Activated T-helper 17 cell treated with anti-CD3 and anti-CD28 coated beads, Interleukin-2, amount 50 U/mL, for 72 hours (primary cell): ENCODE measurements at places on chromosomes 2 and 18.
A peak's percentile ranks its signal among the peaks of the same experiment; 100 is the strongest.

DNA sequence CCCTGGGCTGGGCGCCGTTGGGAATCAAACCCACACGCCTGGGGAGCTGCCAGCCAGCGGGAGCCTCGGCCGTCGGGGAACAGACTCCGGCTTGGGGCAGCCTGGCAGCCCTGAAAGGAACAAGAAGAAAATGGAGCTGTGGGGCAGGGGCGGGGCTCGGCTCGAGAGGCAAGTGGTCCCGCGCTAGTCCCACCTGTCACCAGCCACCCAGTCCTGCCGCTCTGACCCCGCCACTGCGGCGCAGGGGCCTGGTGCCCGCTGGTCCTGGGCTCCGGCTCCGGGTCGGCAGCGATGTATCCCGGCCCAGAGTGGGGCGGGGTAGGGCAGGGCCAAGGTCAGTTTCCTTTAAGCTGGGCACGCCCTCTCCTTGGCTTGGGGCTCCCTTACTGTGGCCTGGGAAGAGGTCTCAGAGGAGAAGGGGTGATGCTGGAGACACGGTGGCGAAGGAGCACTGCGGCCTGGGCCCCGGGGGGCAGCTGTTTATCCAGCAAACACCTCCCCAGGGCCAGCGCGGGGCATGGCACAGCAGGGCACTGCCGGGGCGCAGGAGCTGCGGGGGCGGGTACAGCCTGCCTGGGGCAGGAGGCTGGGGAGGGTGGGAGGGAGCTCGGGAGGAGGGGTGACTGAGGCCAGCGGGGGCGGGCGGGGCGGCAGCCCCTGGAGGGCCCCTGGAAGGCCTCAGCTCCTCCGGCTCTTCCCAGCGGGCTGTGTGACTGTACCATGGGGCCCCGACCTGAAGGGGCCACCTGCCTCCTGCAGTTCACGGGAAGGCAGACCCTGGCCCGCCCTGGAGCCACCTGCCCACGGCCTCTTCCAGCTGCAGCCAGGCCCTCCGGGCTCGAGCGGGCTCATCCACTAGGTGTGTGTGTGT, 15.6 kb downstream of the ODC1 start:
- peak; percentile 77 for ATAC-seq

DNA sequence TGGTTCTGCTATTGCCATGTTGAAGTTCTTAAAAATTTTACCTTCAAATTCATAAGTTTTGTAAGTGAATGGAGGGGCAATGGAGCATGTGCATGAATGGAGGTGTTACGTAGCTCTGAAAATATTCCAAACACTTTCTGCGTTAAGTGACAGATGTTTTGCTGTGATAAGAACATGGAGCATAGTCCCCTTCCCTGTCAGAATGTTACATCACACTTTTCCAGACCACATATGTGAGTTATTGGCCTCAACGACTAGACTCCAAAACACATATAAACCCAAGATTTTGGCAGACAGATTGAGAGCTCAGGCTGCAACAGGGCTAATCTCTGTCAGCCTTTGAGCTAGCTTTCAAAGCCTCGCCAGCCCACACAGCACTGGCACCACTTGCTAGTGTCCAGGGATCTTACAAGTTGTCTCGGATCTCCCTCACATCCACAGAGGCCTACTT, 27.2 kb upstream of the MFSD6 start:
- ATAC-seq: no peak

- ATAC-seq: no peak
These were observed 16.4 kb upstream of the STARD7 start for GRCh38 chr2:96225016-96225533.

DNA sequence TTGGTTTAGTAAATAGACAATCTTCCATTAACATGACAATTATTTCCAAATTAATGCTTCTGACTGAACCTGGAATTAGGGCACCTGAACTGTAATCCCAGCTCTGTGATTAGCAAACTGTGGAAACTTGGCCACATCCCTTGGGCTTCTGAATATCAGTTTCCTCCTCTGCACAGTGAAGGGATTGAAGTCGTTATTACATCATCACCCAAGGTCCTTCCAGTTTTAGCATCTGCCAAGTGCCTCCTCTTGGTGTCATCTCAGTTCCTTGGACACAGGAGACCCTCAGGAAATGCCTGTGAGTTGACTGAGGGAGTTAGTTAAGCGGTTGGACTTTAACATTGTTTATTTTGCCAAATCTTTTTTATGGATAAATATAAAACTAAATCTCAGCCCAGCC, 64.8 kb downstream of the MOGAT1 start:
- no peak for ATAC-seq

DNA sequence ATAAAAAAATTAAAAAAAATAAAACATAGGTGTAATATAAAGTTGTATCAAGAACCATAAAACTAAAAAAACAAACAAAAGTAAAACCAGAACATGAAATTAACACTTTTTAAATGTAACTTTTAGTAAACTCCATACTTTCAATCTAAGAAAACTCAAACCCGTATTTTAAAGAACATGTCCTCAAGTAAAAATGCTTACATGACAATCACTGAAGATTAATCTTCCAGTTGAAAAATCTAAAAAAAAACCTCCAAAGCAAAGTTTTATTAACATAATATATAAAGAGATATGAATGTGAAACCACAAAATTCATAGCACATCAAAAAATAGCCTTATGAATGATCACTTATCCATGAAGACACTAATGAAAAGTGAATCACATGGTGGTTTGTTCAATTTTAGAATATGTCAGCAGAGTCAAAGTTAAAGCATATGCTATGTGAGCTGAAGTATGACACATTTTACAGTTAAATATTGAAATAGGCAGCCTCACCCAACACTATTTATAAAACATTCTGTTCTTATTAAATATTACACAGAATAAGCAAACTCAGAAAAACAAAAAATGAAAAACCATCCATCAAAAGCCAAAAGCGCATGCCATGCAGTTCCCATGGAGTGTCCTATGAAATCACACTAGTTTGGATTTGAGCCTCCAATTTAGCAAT, 23.1 kb upstream of the CHAC2 start:
- no peak for ATAC-seq

DNA sequence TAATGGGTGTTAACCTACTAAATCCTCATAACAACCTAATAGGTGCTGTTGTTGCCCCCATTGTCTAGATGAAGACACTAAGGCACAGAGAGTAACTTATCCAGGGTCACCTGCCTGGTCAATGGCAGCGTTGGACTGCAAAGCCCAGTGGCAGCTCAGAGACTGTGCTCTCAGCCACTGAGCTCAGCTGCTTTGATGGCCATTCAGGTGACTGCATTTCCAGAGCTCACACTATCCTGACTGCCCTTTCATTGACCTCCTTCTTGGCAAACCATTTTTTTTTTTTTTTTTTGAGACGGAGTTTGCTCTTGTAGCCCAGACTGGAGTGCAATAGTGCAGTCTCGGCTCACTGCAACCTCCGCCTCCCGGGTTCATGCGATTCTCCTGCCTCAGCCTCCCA, 115.2 kb downstream of the MAPK4 start:
- no peak for ATAC-seq

DNA sequence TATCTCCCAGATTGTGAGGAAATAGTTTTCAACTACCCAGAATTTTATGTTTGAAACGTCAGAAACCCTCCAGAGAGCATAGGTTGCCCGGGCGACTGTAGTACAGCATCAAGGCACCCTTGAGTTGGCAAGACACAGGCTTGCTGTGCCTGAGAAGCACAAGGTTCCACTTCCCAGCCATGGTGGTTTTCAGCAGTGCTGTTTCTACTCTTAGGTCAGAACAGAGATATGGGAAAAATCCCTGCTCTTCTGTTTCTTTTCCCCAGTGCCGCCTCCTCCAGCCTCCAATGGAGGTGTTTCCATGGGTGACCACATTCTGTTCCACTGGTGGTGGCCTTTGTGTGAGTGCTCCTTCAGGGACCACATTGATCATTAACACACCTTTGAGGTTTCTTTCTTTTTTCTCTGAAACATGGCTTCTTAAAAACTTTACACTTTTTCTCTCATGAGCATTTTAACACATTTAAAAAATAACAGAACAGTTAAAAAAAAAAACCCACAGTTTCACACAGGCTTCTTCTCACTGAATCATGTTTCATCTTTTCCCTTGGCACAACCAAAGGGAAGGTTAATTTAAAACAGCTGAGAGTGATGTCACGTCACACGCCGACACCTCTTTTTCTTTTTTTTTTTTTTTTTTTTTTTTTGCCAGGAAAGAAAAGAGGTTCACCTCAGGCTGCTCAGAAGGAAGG, 229.3 kb upstream of the HDAC4 start:
- ATAC-seq: peak; percentile 62

GRCh38 chr2:86052676-86053075, 53.0 kb downstream of the POLR1A start:
- ATAC-seq: no peak

DNA sequence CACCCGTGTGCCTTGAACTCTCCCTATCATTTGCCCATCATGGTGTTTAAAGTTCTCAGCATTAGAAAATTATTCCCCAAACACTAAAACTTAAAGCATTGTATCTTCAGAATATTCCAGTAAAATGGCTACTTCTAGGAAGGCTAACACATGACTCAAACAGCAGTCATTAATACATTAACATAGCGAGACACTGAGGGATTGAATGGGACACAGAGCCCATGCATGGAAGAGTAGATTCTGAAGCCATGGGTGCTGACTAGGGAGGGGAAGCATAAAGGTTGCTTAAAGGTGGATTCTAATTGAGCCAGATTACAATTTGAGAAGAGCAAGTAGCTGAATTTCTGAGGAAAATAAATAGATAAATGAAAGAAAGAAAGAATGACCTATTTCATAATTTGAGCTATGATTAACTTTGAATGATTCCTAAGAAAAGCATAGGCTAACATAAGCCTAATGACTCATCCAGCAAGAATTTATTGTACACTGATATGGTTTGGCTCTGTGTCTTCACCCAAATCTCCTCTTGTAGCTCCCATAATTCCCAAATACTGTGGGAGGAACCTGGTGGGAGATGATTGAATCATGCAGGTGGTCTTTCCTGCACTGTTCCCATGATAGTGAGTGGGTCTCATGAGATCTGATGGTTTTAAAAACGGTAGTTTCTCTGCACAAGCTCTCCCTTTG, 79.8 kb upstream of the PIK3C3 start:
- no peak for ATAC-seq

GRCh38 chr2:227301523-227301922, 23.5 kb upstream of the MFF start:
- no peak for ATAC-seq

DNA sequence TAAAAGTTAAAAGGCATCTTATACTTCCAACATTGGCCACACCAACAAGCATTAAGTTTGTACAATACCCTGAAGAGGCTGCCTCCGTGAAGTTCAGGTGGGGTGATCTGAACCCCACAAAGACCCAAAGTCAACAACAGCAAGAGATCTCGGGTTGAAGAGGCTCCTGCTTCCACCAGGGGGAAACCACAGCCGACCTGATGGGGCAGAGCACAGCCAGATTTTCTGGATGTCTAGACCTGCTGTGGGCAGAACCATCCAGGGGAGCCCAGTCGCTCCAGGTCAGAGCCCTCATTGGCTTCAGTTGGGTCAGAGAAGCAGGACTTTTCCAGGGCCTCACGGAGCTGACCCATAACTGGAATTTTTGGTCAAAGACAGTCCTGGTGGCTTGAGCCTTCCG, 66.5 kb upstream of the ACKR3 start:
- ATAC-seq: no peak

DNA sequence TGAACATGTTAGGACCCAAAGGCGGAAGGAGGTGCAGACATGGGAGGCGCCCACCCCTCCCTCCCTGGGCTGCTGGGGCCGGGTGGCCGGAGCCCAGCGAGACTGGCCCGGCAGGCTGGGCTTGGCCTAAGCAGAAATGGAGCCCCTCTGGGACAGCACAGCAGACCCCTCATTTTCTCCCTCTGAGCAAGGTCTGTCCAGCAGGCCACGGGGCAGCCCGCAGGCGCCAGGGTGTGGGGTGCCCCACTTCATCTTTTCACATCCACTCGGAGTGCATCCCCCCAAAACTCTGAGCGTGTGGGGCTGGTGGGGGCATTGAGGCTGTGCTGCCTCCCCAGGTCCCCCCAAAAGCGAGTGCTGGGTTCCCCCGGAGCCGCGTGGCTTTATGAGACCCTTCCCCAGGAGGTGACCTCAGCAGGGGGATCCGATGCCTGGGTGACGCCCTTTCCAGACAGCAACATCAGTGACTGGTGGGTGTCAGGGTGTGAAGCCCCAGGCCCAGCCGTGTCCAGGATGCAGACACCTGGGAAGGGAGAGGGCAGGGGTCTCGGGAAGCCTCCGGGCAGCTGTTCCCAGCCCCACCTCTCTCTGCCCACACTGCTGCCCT, 36.7 kb upstream of the GPC1 start:
- ATAC-seq: no peak

DNA sequence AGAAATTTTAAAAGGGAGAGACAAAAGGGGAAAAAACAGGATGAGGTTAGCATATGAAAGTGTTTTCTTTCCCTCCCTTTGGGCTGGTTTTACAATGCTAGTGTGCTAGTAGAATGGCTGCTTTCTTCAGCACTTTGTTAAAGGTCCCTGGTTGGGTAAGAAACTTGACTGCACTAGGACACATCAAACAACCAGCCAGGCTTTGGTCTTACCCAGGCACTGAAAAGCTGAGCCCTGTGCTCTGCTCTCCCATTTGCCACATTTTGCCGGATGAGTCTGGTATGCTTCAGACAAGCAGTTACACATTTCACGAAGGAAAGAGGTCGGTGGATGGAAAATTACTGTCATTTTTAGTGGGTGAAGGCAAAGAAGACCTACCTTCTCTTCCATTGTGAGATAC, 242.0 kb downstream of the DPP10 start:
- ATAC-seq: no peak

GRCh38 chr18:6382963-6383362, 31.7 kb downstream of the L3MBTL4 start:
- no peak for ATAC-seq

DNA sequence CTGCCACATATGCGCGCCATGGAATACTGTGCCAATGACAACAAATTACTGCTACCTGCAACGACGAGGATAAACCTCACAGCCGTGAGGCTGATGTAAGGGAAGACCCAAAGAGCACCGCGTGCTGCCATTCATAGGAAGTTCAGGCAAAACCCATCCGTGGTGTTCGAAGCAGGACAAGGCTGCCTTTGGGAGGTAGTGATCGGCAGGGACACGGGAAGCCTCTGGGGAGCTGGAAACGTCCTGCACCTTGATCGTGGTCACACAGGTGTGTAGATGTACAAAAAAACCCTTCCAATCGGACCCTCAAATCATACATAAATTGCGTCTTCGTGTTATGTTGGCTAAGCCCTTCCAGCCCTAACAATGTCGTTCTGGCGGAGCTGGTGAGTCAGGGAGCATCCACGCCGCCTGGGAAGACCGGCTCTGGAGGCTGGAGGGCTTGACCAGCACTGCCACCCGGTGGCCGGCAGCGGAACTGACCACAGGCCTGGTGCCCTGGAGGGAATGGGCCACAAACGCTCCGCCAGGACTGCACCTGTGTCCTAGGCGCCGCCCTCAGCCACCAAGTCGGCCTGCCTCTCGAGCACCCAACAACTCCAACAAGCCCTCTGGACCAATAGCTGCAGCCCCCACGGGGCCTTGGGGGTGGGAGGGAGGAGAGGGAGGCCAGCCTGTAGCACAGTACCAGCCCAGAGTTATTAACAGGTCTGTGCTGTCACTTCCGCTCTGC, 4.1 kb upstream of the NEURL3 start:
- ATAC-seq: peak; percentile 69

GRCh38 chr2:158955842-158956365, 12.5 kb upstream of the TANC1 start:
- no peak for ATAC-seq

- ATAC-seq: no peak
These were observed 80.6 kb downstream of the PIGN start for GRCh38 chr18:62106271-62106670.
